Stimulated activated CD4-positive, alpha-beta T cell treated with anti-CD3 and anti-CD28 coated beads, Interleukin-1b, Interleukin-23, amount 100 ng/mL, for 1 hour (primary cell): ENCODE measurements at places on chromosomes 2 and 18.

GRCh38 chr2:108917526-108917925 is 71.5 kb downstream of the EDAR start:
- no peak for DNase-seq

DNA sequence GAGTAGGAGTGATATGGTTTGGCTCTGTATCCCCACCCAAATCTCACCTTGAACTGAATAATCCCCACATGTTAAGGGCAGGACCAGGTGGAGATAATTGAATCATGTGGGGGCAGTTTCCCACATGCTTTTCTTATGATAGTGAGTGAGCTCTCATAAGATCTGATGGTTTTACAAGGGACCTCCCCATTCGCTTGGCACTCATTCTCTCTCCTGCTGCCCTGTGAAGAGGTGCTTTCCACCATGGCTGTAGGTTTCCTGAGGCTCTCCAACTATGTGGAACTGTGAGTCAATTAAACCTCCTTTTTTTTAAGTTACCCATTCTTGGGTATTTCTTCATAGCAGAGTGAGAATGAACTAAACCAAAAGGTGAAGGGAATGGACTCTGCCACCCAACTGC is 207.5 kb downstream of the LOXHD1 start:
- no peak for DNase-seq

GRCh38 chr18:48058486-48058885 is 128.0 kb upstream of the SMAD2 start:
- DNase-seq, result no peak

DNA sequence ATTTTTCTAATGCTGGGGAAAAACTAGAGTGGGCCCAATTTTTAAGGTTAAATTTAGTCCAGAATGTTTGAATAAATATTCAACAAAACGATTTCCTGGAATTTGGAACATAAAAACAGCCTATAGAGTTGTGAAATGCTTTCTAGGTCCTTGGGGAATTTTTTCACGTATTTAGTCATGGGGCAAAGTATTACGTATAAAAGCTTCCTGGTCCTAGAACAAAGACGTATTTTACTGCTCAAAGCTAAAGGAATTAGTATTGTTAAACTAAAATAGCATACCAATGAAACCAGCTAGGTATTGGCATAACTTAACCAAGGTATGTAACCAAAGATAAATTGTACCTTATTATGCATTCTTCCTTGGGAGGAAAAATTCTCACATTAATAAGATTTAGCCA is 1.6 kb downstream of the SESTD1 start:
- DNase-seq, result no peak

- DNase-seq, result no peak
Observed at GRCh38 chr2:212998626-212999359, 152.6 kb downstream of the IKZF2 start.

DNA sequence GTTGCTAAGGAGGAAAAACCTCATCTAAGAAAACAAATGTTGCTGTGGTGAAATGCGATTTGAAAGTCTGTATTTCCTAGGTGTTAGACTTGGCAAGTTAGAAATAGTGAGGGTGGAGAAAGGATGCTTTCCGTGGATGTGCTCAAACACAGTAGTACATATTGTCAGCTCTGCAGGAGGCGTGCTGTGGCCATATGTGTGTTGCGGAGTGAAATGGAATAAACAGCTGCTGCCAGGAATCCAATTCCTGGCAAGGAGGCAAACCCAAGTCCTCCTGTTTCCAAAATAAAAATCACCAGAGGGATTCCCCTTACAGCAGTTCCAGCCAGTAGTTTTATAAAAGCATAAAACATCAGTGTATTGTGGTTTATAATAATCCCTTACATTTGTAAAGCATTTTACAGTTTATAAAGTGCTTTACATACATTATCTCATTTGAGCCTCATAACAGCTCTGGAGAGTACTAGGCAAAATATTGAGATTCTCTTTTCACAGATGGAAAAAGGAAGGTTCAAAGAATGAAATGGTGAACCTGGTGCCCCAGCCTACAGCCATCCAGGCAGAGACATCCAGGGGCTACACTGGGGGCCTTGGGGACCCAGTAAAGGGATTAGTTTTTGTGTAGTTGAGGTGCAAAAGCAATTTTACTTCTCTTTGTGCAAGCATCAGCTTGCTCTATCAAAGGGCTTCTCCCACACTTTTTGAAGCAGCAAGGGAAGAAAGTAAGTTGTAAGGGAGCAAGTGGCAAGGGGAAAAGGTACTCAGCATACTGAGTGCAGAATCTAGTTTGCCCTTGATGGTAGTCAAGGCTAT is 206.0 kb downstream of the AGPS start:
- no peak for DNase-seq

- DNase-seq, result no peak
Observed at GRCh38 chr2:27093430-27094352, 7.1 kb downstream of the KHK start.

GRCh38 chr2:144330951-144331673 is 188.8 kb downstream of the ZEB2 start:
- no peak for DNase-seq

DNA sequence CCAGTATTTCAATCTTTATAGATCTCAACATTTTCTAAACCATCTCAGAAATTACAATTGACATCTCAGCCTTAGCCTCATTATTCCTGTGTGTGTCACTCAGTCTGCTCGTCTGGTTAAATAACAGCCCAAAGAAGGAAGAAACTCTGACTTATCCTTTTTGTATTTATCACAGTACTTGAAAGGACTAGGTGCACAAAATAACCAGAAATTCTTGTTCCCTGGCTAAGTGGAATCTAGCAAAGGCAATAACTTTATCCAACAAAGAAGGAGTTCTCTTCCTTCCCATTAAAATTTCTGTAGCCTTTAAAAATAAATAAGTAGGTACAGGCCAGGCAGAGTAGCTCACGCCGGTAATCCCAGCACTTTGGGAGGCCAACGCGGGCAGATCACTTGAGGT is 139.9 kb upstream of the PID1 start:
- DNase-seq, result no peak

- no peak for DNase-seq
Observed at GRCh38 chr2:47076586-47077441, 78.3 kb downstream of the STPG4 start.

DNA sequence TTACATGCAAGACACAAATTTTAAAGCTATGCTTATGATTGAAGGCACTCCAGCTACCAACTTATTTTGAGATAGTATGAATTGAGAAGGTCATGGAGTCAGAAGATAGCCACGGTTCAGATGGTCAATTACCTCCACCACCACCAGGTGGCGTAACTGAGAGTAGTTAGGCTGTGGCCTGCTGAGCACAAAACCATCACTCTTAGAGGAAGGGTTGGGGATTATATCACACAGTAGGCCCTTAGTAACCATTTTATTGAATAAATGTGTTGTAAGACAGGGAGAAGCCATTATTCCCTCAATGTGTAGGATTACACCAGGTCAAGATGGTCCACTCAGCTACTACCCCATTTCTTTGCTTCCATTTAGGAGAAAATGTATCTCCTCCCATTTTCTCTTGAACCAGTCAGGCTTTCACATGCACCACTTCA is 18.8 kb downstream of the KLHL41 start:
- DNase-seq, result peak; percentile 37

DNA sequence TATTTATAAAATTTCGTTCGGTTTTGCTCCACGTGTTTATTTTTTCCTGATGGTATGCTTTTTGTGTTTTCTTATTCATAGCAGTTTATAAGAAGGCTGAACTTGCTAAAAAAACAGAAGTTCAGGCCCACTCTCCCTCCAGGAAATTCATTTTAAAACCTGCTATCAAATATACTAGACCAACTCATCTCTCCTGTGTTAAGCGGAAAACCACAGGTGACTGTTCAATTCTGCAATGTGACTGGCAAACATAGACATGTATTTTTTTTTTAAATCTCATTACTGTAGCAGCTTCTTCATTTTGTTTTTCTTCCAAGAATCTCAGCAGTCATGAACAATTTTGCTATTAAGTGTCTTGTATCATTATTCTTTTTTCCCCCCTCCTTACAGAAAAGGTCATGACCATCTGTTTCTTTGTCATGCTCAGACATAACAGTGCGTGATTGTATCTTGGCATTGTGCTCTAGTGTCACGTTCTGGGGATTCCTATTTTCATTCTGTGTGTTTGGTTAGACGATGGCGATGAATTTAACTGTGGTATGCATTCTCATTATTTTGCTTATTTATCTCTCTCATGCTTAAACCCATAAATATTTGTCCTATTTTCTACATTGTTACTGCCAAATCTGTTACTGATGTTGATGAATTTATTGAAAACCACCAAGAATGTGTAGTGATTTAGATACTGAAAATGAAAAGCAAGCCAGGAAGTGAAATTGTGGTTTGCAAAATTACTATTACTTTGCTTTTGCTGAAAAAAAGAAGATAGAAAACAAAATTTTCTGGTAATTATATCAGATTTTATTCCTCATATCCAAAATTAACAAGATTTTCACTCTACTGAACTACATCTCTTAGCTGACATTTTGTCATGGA is 74.6 kb upstream of the UNC80 start:
- DNase-seq, result no peak

DNA sequence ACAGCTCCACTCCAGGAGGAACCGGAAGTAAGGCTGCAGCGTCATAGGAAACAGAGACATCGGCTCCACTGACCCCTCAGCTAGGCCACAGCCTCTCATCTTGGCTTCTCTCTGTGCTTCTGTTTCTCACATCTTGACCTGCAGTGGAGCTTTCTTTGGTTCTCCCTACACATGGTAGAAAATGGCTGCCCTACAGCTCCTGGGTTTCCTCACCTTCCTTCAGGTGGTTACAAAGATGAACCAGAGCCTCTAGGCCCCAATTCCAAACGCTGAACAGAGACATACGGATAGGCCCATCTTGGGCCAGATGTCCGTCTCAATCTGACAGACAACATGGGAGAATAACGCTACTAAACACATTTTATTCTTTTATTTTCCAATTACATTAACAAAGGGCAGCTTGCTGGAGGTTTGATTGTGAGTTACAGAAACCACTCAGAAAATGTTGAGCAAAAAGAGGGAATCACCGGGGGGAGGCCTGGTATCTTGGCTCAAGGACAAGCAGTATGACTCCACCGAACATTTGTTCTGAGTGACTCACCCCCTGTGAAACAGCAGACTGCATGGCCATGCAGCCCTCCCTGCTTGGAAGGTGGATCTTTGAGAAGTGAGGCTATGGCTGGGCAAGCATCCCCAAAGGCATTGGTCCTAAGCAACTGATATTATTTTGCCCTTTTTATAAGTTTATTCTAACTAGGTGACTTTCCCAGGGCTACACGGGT is 303.5 kb downstream of the CDCA7 start:
- DNase-seq, result no peak

- DNase-seq, result no peak
Observed at GRCh38 chr2:64338910-64339500, 115.0 kb upstream of the LGALSL start.

- DNase-seq, result no peak
Observed at GRCh38 chr18:49321271-49321670, 139.2 kb downstream of the DYM start.

GRCh38 chr2:239506101-239506857 is 105.5 kb upstream of the HDAC4 start:
- DNase-seq, result no peak

- DNase-seq, result no peak
Observed at GRCh38 chr2:213067888-213068287, 83.5 kb downstream of the IKZF2 start.

DNA sequence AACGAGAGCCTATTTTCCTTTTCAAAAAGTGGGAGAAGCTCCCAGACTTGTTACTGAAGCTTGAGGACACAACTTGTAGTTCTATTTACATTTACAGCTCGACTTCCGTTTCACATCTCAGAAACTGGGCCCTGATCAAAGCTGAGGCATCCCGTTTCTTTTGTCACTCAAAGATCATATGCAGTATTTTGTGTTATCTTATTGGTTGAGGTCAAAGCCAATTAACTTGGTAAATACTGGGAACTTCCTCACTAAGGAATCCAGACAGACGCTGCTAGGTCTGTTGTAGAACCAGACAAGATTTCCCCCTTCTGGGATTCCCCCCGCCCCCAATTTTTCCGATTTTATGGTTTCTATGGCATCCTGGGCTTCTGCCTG is 50.3 kb downstream of the TSN start:
- no peak for DNase-seq

- no peak for DNase-seq
Observed at GRCh38 chr2:38146907-38147307, 71.0 kb upstream of the CYP1B1 start.

DNA sequence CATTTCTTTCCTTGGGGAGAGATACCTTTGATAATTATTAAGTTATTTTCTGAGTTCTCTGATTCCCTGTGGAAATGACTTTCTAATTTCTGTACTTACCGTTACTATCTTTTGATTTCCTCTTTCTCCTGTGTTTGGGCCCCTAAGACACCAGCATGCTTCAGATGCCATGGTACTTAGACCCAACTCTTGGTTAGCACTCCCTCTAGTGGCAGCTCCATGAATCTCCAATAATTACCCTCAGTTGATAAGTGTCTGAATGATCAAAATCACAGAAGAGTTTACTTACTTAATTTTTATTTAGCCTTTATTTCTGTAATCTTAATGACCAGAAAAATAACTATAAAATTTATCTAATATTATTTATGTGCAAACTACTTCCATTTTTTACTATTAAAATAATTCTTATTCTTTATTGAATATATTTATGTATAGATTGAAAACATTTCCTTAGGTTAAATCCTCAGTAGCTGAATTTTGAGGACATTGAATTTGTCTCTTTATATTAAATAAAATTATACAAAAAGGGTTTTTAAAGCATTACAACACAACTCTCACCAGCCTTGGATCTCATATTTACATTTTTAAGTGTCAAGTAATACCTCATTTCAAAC is 300.4 kb downstream of the KCNS3 start:
- DNase-seq, result no peak

DNA sequence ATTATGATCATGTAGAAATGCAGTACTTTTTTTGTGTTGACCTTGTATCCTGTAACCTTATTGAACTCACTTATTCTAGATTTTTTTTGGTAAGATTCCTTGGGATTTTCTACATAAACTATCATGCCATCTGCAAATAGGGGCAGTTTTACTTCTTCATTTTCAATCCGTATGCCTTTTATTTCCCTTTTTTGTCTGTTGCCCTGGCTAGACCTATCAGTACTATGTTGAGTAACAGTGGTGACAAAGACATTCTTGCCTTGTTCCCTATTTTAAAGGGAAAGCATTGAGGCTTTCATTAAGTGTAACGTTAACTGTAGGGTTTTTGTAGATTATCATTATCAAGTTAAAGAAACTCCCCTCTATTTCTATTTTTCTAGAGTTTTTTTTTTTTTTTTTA is 92.3 kb downstream of the LYPD1 start:
- DNase-seq, result no peak

- no peak for DNase-seq
Observed at GRCh38 chr2:44839370-44839769, 102.1 kb upstream of the SIX3 start.
